Hepatic stellate cell (primary cell): ENCODE measurements at places on chromosomes 12 and 14.
A peak's percentile ranks its signal among the peaks of the same experiment; 100 is the strongest.

DNA sequence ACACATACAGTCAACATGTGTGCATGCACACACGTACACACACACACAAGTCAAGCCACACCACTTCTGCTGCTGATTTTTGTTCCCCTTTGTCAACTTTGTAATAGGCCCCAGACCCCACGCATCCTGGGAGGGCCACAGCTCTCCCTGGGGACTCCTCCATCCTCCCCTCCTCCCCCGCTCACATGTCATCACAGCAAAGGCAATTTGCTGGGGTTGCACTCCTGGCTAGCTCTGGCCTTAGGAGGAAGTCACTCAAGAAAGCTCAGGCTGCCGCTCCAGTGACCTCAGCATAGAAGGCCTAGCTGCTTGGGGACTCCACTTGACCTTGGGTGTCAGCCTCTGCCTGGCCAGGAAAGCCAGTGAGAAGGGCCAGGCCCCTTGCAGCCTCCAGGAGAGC lies 27.2 kb downstream of the NGB start:
- DNase-seq: no peak

DNA sequence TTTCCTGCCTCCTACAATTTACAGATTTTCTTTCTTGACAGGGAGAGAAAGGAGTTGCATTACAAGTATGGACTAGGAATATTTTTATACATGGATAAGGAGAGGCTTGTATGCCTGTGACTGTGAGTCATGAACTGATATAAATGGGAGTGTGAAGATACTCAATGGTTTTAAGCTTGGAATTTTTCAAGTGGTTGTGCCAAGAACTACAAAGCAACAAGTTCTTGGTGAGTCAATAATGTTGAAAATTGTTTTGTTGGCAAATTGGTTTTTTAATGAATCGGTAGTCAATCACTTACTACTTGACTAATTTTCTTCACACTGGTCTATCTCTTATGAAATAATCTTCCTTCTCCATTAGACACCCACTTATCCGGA lies 58.9 kb upstream of the HMGA2 start:
- DNase-seq: peak; percentile 17

DNA sequence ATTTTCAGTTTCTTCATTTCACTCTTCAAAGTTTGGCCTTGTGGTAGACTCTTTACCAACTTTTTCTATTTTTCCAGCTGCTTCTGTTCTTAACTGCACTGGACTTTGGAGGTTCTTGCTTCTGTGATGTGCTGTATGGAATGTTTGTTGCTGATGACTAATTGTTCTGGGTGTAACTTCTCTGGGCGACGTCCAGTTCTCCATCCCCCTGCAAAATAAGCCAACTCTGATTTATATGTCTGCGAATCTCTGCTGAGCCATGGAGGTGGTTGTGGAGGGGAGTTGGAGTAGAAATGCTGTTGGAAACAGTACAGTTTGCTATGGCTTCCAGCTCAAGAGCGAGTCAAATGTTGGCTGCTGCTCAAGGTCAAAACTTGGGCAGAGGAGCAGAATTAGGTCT lies 113.9 kb upstream of the DYRK2 start:
- DNase-seq: peak; percentile 54

DNA sequence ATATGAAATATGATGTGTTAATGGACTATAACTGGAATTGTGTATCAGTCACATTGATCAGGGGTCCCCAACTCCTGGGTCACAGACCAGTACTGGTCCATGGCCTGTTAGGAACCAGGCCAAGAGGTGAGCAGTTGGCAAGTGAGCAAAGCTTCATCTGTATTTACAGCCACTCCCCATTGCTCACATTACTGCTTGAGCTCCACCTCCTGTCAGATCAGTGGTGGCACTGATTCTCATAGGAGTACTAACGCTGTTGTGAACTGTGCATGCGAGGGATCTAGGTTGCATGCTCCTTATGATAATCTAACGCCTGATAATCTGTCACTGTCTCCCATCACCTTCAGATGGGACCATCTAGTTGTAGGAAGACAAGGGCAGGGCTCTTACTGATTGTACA lies 72.3 kb downstream of the CDK17 start:
- no peak for DNase-seq

GRCh38 chr14:27049701-27050100 lies 451.9 kb upstream of the NOVA1 start:
- no peak for DNase-seq

- no peak for DNase-seq
Measured at GRCh38 chr12:54475537-54475936, 2.1 kb upstream of the GTSF1 start.

DNA sequence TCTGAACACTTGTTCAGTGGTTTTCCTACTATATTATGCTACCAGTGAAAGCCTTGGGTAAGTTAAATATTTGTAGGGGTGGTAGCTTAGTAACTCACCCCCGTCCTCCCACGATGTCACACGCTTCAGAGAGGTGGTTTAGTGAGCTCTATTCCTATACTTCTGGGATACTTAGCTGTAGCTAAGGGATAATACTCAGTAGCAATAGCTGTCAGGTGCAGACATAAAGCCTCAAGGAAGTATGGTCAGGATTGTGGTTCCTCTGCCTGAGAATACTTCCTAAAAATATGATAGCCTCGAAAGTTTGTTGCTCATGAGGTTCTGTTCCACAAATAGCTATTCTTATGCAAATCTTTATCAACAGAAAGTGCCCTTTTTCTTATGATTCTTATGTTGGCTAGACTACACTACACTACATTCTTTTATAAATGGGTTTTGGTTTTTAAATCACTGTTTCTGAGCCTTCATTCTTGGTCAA lies 11.9 kb downstream of the DLST start:
- DNase-seq: no peak

DNA sequence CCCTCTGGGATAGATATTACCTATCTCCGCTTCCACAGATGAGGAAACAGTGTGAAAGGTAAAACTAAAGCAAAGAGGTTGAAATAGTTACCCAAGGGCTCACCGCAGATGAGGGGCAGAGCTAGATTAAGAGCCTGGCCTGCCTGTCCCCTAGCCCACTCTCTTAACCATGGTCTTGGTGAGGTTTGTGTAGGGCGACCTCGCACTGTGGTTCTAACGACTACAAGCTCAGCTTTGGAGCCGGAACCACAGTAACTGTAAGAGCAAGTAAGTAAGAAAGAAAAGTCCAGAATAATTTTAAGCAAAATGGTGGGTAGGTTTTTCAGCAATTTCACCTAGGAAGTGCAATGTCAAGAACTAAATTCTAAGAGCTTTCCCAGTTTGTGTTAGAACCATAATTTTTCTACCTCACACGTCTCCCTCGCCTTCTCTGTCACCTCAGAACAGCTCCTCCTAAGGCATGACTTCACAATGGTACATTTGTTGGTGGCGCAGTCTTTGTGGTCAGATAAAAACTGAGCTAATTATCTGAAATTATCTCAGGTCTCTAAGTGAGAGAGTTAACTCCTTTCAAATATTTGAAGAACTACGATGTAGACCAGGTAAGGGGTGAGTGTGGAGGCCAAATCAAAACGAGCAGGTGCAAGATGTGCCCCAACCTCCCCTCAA lies 64.8 kb downstream of the DAD1 start:
- DNase-seq: no peak

DNA sequence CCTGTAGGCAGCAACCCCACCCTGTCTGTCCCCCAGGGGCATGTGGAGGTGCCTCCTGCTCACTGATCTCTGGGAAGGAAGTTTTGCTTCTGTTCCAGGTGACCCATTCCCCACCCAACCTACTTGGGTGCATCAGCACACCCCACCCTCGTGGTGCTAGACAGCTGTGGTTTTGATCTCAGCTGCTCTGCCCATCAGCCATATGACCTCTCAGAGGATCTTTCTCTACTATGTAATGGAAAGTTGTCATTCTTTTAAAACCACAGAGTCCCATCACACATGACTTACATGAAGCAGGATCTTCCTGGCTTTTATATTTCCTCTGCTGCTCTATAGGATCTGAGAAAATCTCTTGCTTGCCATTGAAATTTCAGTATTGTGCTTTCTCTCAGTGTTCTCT lies 13.5 kb upstream of the KRT82 start:
- no peak for DNase-seq

GRCh38 chr12:18851271-18851670 lies 113.4 kb downstream of the CAPZA3 start:
- DNase-seq: no peak

- DNase-seq: no peak
Measured at GRCh38 chr12:91722072-91722471, 423.6 kb downstream of the BTG1 start.

DNA sequence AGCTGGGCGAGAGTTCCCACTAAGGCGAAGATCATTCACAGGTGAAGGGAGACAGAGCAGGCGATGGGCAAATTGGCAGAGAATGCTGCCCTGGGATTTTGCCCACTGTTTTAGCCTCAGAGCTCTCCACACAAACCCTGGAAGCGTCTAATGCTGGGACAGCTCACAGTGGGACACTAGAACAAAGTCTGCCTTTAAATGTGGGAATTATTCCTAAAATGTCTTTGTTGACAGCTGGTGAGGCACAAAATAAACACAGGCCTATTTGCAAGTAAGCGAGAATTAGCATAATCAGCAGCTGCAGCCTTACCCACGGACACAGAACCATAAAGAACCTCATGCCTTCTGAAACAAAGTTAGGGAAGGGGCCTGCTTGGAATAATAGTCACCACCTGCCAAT lies 824.5 kb downstream of the AACS start:
- no peak for DNase-seq

GRCh38 chr12:3728686-3729085 lies 24.2 kb downstream of the CRACR2A start:
- no peak for DNase-seq

GRCh38 chr12:111650912-111651311 lies 34.8 kb downstream of the BRAP start:
- DNase-seq: no peak

DNA sequence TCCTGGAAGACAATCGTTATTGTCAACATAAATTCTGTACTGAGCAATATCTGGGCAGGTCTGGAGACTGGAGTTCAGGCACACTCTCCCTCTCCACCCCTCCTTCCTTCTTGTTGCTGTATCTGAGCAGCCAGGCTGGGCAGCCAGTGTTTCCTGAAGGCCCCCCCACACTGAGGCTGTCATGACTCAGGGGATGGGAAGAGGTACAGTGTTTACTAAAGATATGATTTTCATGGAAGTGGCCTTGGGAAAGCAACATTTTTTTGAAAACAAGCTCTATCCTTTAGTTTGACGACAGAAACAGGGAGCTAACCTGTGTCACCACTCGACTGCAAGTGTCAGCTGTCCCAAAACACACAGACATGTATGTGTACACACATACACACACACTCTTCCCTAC lies 1485.4 kb upstream of the TMEM132C start:
- DNase-seq: no peak

DNA sequence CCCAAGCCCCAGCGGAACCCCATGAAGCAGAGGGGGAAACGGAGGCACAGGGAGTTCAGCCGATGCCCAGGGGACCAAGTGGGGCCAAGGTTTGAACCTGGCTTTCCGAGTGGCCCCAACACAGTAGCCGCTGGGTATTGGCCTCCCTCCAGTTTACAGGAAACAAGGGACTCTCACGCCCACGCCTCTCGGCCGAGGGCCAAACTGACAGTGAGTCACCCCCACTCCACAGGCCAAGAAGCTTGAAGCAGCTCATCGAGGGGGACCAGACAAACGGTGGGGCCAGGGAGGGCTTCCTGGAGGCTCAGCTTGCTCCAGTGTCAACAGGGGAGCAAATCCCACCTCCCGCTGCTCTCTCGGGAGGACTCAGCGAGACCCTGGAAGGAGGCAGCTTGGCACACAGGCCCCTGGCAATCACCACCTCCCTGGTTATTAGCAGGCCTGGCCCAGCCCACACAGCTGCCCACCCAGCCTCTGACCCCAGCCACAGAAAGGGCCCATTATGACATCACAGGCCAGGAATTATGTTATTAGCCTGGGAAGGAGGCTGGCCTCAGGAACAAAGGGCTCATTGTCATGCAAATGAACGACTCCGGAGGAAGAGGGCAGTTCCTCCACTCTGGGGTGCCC lies 54.6 kb downstream of the NCOR2 start:
- peak; percentile 94 for DNase-seq

GRCh38 chr12:87096082-87096585 lies 839.9 kb upstream of the MGAT4C start:
- no peak for DNase-seq

DNA sequence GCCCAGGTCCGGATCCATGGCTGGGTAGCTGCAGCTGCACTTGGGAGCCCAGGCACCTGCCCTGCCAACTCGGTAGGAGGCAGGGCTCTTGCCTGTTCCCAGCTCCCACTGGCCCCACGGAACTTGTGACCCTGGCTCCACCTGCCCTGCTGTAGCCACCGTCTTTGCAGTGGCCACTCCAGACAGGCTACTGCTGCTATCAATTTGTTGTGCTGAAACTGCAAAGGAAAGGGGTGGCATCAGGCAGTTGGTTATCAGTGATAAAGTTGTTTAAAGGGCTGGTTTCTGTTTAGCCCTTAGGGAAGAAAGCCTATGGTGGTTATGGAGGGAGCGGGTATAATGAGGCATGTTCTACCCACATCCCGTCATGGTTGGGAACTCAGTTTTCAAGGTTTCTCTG lies 32.1 kb upstream of the ARID2 start:
- DNase-seq: no peak

DNA sequence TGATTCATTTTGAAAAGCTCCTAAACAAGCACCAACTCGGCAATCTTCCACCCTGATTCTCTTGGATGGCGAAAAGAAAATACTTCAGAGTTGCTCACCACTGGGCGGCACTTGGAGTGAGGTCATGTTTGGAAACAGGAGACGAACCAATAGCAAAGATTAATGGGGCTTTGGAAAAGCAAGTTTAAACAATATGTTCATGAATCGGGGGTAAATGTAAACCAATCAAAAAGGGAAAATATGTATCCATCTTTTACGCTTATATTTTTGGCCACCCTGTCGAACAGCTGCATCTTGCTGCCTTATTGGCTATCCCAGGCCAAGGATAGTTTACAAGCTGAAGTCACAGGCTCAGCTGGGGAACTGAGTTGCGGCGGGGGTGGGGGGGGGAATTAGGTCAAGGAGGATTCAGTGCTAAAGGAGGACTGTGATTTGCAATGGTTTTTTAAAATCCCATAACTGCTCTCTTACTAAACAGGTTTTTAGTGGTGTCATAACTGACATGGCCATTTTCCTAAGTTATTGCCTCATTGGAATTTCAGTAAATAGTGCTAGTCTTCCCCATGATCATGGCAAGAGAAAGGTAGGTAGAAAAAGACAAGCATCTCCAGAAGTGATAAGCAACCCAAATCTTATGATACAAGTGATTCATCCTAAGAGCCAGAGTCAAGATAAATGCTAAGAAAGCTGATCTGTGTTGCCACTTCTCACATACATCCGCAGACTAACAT lies 210.6 kb downstream of the PHLDA1 start:
- no peak for DNase-seq

- DNase-seq: no peak
Measured at GRCh38 chr12:94602024-94602423, 48.3 kb downstream of the TMCC3 start.

GRCh38 chr14:71659159-71659558 lies 273.1 kb upstream of the RGS6 start:
- no peak for DNase-seq

GRCh38 chr14:105487986-105488777 lies 1.5 kb downstream of the CRIP1 start:
- DNase-seq: no peak
